ENCODE measurements at places on chromosomes 4 and X.

- no peak for DNase-seq
Measured at GRCh38 chrX:150879855-150880807, 18.3 kb downstream of the CD99L2 start.

GRCh38 chr4:42676066-42676951 lies 19.4 kb upstream of the ATP8A1 start:
- DNase-seq, result no peak

DNA sequence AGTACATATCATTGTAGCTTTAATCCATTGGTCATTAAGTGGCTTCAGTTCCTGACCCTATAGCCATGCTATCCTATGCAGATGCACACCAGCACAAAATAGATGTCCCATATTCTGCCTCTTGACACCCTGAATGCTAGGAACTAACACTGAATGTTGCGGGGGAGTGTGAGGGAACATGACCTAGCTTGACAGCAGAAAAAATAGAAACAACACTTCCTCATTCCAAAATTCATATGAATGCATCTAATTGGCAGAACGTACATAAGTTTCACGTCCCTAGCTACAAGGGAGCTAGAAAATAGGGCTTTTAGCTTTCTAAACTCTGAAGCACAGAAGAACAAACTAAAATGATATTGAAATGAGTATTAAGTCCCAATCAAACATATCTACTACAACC lies 14.4 kb upstream of the DCAF8L1 start:
- DNase-seq, result no peak

GRCh38 chr4:187124331-187124730 lies 400.7 kb upstream of the FAT1 start:
- no peak for DNase-seq

- peak; percentile 6 for DNase-seq
Measured at GRCh38 chrX:24760363-24761000, 66.8 kb downstream of the POLA1 start.
